ENCODE measurements at places on chromosomes 1 and 21.

- DNase-seq, result no peak
Measured at GRCh38 chr1:98002288-98002687, 81.5 kb upstream of the DPYD start.

DNA sequence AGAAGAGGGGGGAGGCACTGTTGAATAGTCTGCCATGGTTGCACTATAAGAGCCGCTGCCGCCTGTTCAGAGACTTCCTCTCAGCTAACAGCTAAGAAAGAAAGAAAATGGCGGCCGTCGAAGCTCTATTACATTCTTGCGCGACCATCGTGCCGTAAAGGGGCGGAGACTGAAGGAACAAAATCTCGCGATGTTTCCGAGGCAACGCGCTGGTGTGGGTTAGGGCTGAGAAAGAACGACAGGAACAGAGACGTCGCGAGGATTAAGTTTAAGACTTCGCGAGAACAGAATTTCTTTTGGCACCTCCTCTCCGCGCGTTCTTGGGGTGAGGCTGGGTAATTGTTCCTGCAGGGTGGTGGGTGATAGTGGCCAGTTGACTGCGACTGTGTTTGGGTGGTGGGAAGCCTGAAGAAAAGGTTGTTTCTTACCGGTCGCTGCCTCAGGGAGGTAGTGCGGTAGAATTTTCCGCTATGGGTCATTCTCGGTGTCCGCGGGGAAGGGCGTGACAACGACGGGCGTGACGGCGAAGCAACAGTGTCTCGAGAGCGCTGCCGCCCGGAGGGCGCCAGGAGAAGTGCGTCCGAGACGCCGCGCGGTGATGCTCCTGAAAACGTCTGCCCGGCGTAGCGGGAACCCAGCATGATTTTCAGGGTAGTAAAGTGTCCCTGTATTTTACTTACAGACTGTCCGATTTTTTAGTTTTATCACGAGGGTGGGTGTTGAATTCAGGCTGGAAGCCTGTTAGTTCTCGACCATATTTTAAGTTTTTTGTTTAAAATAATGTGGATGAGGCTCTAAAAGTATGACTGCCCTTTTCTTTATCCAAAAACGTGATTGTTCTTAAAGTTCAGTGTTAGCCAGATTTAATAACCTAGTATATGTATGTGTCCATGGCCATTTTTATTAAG lies at the start of gene FUBP1:
TSS of gene FUBP1 (minus strand) at position 104 of the 908 bp plus-strand sequence. CDS start at position 36, 68 bp downstream.
- peak; percentile 82 for DNase-seq

DNA sequence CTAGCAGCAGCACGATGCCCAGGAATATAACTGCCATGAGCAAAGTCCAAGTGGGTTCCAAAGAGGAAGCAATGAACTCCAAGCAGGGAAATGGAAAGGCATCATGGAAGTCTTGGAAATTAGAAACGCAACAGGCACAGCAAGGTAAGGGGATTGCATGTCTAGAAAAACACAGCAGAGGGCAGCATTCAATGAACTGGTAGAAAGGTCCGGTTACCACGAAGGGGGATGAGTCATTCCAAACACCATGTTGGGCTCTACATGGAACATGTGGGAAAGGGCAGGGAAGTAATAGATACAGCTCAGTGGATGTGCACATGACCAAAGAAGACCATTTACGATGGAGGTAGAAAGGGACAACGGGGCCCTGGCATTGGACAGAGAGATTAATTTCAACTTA lies 36.4 kb downstream of the RXRG start:
- no peak for DNase-seq

DNA sequence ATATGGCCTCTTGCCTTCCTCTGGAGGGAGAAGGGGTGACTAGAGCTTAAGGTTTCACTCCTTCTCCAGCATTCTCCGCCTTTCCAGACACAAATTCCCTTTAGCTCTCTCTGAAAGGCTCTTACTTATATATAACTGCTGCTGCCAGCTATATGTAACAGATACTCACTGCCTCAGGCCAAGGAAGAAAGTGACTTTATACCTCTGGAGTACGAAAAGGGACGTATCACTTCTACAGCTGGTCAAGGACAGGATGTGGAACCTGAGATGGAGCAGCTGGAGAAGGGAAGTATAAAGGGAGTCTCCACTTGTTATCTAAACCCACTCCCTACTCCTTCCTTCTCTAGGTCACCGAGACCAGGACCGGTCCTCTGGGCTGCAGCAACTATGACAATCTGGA lies 102.4 kb downstream of the BRINP2 start:
- DNase-seq, result no peak
